ENCODE measurements at places on chromosomes 12 and 14.

- DNase-seq: no peak
Observed at GRCh38 chr14:93691042-93691780, 97.1 kb downstream of the PRIMA1 start.

DNA sequence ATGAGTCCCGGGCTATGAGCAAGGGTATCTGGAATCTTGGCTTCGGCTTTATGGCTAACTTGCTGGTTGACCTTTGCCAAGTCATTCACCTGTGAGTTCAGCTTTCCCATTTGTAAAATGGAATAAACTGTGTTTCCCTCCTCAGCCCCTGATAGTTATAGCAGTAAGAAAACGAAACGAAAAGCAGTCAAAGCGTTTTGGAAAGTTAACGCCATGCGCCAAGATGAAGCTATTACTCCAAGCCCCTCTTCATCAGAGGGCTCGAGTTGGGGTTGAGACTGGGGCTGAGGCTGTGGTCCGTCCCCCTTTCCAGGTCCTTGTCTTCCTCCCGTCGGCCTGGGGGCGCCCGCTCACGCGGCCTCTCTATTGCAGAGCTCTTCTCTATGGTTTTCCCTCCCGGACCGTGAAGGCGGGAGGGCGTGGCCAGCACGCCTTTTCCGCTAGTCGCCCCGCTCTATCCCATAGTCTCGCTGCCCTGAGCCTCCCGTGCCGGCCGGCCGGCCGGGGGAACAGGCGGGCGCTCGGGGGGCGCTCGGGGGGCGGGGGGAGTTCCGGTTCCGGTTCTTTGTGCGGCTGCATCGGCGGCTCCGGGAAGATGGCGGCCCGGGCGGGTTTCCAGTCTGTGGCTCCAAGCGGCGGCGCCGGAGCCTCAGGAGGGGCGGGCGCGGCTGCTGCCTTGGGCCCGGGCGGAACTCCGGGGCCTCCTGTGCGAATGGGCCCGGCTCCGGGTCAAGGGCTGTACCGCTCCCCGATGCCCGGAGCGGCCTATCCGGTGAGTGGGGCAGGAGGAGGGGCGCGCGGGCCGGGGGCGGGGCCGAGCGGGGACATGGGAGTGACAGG lies at the start of gene SMARCD1:
Gene SMARCD1, plus strand, starts transcription at position 568 of the 840 bp plus-strand sequence. Its CDS starts 28 bp downstream, at position 596.
- DNase-seq: peak; percentile 91

GRCh38 chr12:104737791-104738301 lies 220.2 kb downstream of the SLC41A2 start:
- DNase-seq: peak; percentile 7

DNA sequence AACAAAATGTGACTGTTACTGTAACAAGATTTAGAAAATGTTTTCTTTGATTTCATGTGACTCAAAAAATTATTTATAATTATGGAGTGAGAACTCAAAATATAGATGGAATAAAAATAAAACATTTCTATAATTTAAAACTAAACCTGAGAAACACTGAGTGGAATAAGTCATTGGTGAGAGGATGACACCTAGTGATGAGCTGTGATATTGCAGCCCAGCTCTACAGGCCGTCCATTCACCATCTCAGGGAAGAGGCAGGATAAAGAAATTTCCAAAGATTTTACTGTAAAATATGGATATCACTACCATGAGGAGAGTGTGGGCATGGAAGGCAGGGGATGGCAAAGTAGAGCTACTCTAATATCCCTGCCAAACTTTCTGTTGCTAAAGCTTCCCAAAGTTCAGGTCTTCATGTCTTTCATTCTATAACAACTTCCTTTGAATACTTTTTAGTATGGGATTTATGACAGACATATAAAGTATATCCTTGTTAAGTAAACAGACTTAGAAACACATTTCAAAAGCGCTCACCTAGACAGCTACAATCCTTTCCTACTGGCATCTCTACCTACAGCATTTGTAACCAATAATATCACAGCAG lies 308.0 kb downstream of the ITPR2 start:
- no peak for DNase-seq

DNA sequence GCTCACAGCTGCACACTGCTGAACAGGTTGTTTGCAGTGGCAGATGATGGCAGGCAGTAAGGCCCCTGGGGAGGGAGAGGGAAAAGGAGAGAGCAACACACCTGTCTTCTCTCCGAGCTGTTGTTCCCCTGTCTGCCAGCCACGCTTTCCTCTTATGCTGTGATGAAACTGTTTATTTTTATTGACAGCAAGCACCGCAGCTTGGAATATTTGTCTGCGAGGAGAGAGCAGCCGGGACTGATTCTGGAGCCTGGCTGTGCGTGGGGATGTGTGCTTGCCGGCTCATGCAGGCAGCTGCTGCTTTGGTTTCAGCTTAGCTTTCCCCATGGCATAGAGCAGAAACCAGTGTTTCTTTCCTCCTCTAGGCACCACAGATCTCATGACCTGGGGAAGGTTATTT lies 58.7 kb upstream of the KCNA5 start:
- no peak for DNase-seq

GRCh38 chr14:36057452-36058116 lies 118.9 kb downstream of the PTCSC3 start:
- no peak for DNase-seq

GRCh38 chr12:42981379-42981778 lies 391.8 kb upstream of the PRICKLE1 start:
- no peak for DNase-seq

GRCh38 chr14:44846232-44846824 lies 115.4 kb downstream of the KLHL28 start:
- DNase-seq: no peak

GRCh38 chr12:828726-829395 lies 76.5 kb downstream of the WNK1 start:
- DNase-seq: no peak

- no peak for DNase-seq
Observed at GRCh38 chr12:130792821-130793553, 46.1 kb downstream of the STX2 start.

DNA sequence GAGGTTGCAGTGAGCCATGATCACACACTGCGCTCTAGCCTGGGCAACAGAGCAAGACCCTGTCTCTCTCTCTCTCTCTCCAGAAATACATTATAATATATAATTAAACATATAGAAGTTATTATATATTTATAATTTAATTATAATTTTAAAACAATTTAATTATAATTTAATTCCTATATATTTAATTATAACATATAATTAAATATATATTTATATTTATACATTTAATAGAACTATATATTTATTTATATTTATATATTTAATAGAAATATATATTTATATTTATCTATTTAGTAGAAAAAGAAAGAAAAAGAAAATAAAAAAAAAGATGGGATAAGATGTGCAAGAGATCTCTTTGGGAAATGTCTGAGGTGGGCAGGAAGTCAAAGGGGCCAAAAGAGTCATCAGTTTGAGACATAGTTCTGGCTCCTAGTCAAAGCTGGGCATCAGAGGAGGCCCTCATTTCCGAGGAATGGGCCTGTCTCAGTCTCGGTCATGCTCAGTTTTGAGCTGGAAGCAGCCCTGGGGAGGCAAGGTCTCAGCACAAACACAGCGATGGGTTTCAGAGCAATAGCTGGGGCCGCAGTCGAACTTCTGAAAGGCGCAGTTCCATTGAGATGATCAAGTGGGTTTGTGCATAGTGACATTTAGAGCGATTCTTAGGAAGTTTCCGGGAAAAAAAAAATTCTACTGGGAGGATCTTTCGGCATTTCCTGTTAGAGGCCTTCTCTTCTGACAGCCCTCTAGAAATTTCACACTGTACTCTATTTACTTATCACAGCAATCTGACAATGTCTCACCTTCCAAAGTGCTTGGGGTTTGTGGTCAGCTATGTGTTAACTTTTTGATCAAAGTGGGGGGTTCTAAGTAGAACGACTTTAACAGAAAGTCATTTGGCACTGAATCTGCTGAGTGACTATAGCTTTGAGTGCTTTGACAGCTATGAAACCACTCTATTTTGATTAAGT lies 58.7 kb upstream of the GZMB start:
- no peak for DNase-seq

DNA sequence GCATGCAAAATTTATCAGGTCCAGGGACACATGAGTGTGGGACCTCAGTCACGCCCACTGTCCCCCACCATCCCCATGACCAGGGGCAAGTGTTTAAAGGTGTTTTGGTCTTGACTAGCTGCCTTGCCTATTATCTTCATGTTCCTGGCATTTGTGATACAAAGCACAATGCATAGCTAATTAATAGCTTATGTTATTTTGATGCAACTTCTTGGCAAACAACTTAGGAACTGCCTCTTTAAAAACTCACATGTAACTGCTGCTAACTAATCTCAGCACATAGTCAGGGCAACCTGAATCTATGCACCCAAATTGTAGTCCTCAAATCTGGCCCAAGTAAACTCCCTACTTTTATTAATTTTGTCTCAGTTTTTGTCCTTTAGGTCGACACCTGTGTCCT lies 7.4 kb upstream of the OR6J1 start:
- DNase-seq: no peak

DNA sequence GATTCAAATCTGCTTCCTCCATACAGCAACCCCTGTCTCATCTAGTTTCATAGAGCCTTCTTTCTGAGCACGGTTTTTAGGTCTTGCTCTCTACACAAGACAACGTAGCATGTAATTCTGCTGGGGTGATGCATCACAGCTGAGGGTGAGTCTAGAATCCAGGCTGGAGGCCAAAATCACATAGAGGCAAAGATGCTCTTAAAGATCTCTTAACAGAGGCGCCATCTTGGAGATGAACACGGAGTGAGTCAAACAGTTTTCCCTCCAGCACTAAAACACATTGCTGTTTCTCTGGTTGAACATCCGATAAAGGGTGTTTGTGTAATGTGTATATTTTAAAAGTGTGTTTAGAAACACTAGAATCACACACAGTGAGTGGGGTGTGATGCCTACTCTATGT lies 78.9 kb downstream of the NOS1 start:
- DNase-seq: no peak

DNA sequence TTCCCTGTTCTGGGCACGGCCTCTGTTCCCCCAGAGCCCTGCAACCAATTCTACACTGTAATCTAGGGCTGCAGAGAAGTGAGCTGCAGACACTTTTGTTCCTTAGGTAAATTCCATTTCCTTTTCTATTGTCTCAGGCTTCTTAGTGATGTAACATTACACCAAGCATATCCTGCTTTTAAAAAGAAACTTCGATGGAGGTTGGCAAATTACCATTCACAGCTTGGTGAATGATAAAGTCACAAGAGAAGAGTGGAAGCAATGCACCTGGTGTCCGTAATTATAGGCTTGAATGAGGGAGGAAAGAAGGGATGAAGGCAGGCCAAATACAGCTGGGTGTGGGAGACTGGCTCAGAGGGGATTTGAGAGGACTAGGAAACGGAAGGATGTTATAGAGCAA lies 68.6 kb downstream of the PPM1A start:
- no peak for DNase-seq

DNA sequence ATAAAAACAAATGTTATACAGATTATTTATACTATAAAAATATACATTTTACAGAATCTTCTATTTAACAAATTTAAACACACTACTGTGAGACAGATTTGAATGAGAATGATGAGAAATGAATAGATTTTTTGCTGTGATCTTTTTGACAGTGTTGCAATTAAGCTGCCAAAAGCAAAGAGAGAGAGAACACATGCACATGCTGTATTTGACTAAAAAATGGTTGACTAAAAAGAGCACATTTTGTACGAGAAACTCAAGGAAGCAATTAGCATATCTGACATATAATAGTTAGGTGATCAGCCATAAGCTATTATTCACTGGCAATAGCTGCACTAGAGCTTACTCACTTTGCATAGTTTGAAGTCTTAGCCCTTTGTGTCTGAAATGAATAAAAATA lies 115.8 kb downstream of the SYT10 start:
- no peak for DNase-seq

- DNase-seq: no peak
Observed at GRCh38 chr14:100568998-100569733, 18.1 kb downstream of the BEGAIN start.

DNA sequence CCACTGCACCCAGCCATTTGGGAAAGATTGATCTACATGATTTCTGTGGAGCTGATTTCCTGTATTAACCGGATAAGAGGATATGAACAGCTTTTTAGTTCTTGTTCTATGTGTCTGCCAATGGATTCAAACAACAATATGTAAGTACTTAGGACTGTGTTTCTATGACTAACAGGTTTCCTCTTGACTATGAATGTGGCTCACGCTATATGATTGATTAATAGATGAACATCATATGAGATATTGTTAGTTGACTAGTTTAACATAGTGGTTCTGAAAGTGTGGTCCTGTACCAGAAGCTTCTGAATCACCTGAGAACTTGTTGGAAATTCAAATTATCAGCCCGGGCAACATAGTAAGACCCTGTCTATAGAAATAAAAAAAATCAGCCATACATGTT lies 12.8 kb upstream of the CSRP2 start:
- DNase-seq: no peak

- DNase-seq: no peak
Observed at GRCh38 chr12:46342562-46343033, 30.0 kb downstream of the SLC38A2 start.

DNA sequence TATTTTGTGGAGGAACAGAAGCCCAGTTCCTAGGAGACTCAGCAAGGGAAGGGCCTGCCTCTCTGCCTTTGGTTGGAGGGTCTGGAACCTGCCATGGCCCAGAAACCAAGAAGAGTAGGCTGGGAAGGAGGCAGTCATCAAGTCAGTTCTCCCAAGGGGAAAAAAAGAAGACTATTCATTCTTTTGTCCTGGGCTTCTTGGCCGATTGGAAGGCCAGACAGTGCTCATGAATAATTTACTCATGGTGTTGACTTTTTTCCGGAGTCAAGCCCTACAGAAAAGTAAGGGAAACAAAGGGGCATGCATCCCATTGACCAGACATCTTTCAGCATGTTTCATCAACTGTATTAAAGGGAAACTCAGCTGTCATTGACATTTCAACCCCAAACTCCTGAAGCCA lies 168.1 kb downstream of the PRKCH start:
- DNase-seq: no peak

DNA sequence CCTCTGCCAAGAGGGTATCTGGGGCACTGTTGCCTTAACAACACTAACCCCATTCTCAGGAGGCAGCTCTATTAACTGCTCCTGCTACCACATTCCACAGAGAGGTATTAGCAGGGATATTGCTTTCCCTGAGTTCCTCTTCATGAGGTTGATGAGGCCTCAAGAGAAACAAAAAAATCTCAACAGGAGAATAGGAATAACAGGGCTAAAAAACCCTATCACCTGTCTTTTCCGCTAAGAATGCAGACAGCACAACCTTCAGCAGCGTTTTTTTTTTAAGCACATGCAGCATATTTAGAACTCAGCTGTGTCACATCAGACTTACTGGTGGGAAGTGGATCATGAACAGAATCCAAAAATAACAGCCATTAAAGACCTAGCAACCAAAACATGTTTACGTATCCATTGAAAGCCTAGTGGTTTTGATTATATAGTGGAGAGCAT lies 29.2 kb downstream of the ATF7 start:
- no peak for DNase-seq

DNA sequence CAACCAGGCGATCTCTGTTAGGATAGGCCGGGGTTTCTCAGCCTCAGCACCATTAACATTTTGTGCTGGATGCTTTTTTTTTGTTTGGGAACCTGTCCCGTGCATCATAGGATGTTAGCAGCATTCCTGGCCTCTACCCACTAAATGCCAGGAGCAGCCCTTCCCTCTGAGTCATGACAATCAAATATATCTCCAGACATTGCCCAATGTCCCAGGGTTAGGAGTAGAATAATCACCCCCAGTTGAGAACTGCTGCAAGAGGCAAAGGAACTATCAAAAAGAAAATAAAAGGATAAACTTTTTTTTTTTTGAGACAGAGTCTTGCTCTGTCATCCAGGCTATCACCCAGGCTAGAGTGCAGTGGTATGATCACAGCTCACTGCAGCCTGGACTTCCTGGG lies 76.0 kb downstream of the ACACB start:
- no peak for DNase-seq

All from anterior cingulate cortex (tissue), 58 donors.